Sciatic nerve (tissue), 2 donors: ENCODE measurements at places on chromosomes 1 and 21.
A peak's percentile ranks its signal among the peaks of the same experiment; 100 is the strongest.

- no peak for DNase-seq
These were observed 6.2 kb upstream of the CPLANE2 start for GRCh38 chr1:16243215-16243610.

DNA sequence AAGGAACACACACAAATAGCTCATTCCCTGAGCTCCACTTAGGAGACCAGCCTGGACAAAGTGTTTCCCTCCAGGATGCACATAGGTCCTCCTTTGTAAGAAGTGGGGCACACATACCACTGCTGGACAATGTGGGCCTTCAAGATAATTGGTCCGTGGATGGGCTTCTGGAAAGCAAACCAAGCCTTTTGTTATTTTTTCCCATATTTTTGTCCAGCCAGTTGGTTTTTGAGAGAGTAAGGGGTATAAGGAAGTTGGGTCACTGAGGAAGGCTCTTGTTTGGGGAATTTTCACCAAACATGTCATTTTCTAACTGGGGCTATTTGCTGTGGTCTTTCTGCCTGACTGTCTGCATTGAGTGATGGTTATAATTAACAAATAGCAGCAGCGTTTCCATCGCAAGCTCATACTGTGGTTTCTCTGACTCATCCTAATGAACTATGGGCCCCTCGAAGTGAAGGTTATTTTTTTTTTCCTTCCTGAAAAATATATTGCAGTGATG, 306.3 kb upstream of the DUSP10 start:
- DNase-seq, result no peak

GRCh38 chr1:26556111-26556510, 26.6 kb downstream of the RPS6KA1 start:
- no peak for DNase-seq

- no peak for DNase-seq
These were observed 40.5 kb downstream of the AK5 start for GRCh38 chr1:77322061-77322900.

- DNase-seq, result no peak
These were observed 106.4 kb downstream of the KAZN start for GRCh38 chr1:14704846-14705245.

DNA sequence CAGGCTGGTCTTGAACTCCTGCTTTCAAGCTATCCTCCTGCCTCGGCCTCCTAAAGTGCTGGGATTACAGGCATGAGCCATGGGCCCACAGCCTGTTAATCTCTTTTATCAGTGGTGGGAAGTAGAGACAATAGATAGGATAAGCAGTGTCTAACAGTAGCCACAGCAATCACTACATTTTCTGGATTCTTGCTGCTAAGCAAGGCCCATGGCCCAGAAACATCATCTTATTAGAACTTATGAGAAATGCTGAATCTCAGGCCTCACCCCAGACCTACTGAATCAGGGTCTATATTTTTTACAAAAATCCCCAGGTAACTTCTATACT, 29.7 kb downstream of the IGFN1 start:
- DNase-seq, result no peak

- DNase-seq, result peak; percentile 31
These were observed 23.8 kb downstream of the CRYAA start for GRCh38 chr21:43192501-43193081.

GRCh38 chr1:16521288-16521583, 7.2 kb upstream of the RNU1-1 start:
- DNase-seq, result no peak

GRCh38 chr1:62037274-62037673, 157.4 kb upstream of the L1TD1 start:
- DNase-seq, result no peak

DNA sequence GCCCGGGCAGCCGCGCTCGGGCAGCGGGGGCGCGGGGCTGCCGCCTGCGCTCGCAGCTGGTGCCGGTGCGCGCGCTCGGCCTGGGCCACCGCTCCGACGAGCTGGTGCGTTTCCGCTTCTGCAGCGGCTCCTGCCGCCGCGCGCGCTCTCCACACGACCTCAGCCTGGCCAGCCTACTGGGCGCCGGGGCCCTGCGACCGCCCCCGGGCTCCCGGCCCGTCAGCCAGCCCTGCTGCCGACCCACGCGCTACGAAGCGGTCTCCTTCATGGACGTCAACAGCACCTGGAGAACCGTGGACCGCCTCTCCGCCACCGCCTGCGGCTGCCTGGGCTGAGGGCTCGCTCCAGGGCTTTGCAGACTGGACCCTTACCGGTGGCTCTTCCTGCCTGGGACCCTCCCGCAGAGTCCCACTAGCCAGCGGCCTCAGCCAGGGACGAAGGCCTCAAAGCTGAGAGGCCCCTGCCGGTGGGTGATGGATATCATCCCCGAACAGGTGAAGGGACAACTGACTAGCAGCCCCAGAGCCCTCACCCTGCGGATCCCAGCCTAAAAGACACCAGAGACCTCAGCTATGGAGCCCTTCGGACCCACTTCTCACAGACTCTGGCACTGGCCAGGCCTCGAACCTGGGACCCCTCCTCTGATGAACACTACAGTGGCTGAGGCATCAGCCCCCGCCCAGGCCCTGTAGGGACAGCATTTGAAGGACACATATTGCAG, 3.0 kb downstream of the ARTN start:
- no peak for DNase-seq

GRCh38 chr1:145985129-145985501, 11.3 kb downstream of the TXNIP start:
- no peak for DNase-seq

DNA sequence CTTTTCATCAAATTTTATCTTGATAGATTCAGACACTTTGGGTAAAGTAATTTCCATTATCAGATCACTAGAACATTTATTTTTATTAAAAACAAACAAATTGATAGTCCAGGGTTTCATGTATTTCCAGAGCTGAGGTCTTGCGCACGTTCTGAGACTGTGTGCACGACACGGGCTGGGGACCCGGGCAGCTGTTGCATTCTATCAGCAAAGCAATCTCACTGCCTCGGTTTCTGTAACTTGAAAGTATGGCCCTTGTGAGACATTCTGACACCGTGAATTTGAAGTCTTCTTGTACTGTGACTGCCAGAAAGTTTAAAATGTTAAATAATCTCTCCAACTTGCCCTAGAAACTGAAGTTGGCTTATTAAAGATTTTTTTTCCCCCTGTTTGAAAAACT, 746.9 kb upstream of the ADGRL2 start:
- no peak for DNase-seq

DNA sequence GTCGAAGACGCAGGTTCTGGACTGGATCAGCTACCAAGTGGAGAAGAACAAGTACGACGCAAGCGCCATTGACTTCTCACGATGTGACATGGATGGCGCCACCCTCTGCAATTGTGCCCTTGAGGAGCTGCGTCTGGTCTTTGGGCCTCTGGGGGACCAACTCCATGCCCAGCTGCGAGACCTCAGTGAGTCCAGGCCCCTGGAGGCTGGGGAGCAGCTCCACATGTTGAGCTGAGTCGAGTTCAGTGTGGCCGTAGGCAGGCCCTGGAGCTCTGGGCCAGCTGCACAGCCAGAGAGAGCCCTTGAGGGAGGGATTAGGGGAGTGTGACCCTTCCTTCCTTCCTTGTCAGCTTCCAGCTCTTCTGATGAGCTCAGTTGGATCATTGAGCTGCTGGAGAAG, 1.6 kb downstream of the ELF3 start:
- no peak for DNase-seq

GRCh38 chr1:8061673-8062386, 35.7 kb upstream of the ERRFI1 start:
- no peak for DNase-seq

- no peak for DNase-seq
These were observed 83.2 kb upstream of the PPM1J start for GRCh38 chr1:112798292-112798691.

DNA sequence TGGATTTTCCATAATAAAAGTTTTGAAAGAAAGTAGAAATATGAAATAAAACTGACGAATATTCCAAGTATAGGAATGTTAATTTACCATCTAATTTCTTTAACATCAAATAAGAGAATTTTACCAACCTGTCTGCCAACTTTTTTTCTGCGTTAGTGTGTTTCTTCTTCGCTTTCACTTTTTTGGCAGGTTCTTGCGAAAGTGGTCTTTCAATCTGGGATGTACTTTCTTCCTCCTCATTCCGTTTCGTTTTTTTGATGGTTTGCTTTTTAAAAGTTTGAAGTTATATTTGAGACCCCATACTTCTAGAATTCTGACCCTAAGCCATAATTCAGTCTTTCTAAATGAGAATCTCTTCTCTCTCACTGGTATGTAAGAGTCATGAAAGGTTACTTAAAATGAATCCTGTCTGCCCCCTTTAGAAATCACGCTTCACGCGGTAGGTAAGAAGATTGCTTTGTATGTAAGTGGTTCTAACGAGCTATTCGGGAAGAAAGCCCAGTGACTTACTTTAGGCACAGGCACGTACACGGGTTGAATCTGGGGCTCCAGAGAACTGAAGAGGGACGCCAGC, 580 bp downstream of the RBM34 start:
- no peak for DNase-seq

- no peak for DNase-seq
These were observed 36.6 kb downstream of the TBX19 start for GRCh38 chr1:168317309-168317708.

DNA sequence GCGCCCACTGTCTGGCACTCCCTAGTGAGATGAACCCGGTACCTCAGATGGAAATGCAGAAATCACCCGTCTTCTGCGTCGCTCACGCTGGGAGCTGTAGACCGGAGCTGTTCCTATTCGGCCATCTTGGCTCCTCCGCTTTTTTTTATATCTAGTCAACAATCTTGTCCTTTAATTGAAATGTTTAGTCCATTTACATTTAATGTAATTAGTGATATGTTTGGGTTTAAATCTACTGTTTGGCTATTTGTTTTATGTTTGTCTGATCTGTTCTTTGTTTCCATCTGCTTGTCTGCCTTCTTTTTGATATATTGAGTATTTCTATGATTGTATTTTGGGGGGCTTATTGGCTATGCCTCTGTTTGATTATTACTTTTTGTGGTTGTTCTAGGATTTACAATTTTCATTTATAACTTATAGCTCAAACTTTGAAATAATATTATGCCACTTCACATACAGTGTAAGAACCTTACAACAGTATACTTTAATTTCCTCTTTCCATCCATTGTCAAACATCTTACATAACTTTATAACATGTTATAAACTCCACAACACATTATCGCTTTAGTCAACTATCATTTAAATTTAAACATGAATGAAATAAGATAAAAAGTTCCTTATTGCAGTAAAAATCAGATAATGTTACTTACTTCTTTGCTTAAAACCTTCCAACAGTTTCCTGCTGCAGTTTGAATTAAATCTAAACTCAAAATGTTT, 16.5 kb upstream of the RYR2 start:
- DNase-seq, result no peak

GRCh38 chr21:39159342-39160063, 23.7 kb downstream of the PSMG1 start:
- no peak for DNase-seq

DNA sequence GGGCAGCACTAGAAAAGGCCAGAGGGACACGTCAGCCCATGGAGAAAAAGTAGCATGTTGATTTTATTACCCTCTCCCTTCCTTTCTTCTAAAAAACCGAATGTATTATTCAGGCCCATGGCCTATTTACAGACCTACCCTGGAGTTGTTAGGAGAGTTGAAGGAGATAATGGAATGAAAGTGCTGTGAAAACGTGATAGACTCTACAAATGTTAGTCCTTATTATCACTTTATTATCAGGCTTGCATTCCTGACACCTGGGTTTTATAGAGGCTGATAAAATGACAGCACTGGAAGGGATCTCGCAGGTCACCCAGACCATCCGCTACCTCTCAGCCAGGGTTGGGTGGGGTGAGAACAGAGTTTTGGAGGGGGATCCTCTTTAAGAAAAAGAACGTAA, 60.6 kb upstream of the TLR5 start:
- no peak for DNase-seq

DNA sequence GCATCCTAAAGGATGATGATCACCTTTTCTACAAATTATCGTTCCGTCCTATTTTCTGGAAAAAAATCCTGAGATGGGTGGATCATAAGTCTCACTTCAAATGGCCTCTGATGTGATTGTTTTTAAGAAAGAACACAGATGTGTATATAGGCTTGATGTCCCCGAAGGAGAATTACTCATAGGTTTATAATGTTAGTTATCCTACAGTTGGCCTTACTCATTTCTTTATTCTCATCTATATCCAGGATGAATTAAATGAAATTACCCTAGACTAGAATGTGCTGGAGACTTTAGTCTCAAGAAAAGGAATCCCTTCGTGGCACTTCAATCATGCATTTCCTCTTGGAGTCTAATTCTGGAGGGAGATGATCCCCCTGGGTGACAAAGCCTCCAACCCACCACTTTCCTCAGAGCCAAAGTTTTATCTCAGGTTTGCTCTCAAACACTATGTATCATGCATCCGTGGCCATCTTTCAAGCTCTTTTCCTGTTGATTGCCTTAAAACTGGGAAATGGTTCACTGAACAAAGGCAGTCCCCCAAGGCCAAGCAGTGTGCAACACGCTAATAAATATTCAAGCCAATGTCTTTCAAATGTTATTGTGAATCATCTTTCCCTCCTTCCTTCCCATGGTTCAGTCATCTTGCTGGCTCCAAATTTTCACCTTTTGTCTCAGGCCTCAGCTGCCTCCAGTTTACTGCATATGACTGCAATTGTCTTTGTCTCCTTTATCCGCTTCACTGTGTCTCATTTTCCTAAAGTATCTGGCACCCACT, 32.5 kb upstream of the SMYD2 start:
- no peak for DNase-seq

DNA sequence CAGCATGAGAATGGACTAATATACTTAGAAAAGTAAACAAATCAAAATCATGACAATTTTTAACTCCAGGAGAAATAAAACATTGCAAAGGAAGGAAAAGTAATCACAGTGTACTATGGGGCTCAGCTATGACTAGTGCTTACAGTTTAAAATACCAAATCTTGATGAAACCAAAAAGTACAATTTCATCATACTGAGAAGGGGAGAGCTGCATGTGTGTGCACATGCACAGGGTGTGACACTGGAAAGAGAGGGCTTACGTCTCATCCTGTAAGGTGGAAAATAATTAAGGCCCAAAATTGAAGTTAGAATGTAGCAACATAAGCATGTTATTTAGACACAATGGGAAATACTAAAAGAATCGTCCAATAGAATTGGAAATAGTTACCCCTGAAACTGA, 64.6 kb downstream of the OMA1 start:
- DNase-seq, result no peak

GRCh38 chr1:63264161-63264560, 58.2 kb upstream of the FOXD3 start:
- DNase-seq, result no peak
